ENCODE measurements at places on chromosomes 7 and 10.

DNA sequence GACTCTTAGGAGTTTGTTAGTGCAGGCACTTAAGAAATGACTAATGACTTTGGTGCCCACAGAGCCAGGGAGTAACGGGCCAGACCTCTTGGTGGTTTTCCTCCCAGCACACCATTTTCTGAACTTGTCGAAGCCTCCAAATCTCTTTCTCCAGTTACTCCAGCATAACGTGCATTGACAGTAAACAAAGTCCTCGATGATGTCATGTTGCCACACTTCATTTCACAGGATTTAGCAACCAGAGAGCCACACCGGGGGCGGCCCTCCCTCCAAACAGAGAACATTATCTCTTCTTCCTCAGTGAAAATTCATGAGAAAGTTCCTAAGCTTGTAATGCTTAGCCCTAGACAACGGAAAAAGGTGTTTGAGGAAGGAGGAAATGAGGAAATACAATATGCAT is 4.0 kb upstream of the SVOPL start:
- no peak for DNase-seq

DNA sequence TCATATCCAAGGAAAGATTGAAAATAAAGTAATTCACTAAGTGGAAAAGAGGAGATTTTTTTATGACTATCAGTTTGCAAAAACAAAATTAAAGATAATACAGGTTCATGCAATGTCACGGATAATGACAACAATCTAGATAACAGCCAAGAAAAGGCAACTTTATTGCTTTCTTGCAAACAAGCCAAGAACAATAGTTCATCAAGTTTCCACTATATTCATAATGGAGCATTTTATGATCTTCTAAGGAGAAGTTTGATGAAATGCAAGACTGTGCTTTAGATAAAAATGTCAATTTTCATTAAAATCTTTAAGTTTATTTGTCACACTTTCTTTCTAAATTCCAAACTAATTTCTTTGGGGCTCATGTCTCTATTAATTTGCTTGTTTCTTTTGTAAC is 53.9 kb upstream of the NRP1 start:
- no peak for DNase-seq

GRCh38 chr7:45229156-45229920 is 71.7 kb downstream of the RAMP3 start:
- DNase-seq, result no peak

GRCh38 chr7:17044861-17045260 is 163.1 kb upstream of the AGR3 start:
- no peak for DNase-seq

DNA sequence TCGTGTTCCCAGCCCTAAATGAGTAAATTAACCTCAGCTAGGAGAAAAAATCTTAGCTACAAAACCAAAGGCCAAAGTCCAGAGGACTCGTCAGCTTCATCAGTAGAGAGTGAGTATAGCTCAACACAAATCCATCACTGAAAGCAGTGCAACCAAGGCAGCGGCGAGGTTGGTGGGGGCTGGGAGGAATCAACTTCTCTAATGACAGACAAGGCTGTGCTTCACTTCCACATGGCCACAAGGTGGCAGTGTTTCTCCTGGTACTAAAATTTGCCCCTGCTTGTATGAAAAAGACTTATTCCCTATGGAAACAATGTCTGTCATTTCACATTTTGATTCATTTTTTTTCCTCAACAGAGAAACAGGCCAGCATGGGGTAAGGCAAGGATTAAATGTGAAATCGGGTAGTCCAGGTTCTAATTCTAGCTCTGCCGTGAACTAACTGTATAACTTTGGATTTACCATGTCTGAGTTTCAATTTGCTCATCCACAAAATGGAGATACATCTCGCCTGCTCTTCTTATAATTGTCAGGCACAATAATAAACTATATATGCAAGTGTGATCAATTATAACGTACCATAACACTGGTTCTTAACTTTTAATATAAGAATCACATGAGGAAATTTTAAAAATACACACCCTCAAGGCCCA is 39.3 kb downstream of the FAS start:
- DNase-seq, result no peak

- no peak for DNase-seq
Measured at GRCh38 chr7:16144361-16144760, 277.0 kb downstream of the CRPPA start.

- DNase-seq, result no peak
Measured at GRCh38 chr7:114589436-114589835, 174.8 kb downstream of the FOXP2 start.

DNA sequence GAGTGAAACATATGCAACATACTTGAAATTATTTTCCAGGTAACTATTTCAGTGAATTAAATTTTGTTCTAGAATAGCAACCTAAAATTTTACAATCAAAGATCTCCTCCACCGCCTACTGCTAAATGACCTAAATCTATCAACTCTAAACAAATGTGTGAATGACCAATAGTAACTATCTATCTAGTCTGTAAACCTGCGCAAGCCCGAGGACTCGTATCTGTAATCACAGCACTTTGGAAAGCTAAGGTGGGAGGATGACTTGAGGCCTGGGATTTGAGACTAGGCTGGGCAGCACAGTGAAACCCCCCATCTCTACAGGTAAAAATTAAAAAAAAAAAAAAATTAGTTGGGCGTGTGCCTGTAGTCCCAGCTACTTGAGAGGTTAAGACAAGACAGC is 83.0 kb downstream of the NEBL start:
- DNase-seq, result no peak

GRCh38 chr10:128549101-128549608 is 422.9 kb upstream of the MKI67 start:
- DNase-seq, result no peak

DNA sequence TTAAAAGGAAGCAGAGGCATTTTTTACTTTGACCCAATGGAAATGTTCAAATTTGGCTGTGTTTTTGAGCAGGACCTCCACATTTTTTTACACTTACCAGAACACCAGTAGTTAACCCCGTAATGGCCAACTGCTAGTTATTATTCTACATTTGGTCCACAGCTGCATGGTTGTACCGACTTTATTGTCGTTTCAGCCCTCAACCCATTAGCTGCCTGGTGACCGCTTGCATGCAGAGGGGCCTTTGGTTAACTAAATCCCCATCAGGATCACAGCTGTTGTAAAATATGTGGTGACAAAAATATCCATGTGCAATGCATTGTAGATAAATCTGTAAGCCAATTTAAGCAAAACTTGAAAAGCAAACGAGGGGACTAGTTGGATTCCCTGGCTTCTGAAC is 342.2 kb upstream of the MEOX2 start:
- no peak for DNase-seq

DNA sequence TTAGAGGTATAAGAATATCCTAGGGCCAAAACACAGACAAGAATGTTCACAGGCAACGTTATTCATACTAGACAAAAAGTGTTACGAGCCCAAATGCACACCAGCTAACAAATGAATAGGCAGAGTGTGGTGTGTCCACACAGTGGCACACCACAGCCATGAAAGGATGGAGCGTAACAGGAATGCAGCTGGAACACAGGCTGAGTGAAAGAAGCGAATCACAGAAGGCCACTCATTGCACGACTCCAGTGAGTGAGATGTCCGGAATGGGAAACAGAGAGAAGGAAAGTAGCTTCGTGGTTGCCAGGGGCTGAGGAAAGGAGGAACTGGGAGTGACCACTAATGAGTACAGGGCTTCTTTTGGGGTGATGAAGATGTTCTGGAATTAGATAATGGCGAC is 198.8 kb downstream of the TNS3 start:
- DNase-seq, result no peak

DNA sequence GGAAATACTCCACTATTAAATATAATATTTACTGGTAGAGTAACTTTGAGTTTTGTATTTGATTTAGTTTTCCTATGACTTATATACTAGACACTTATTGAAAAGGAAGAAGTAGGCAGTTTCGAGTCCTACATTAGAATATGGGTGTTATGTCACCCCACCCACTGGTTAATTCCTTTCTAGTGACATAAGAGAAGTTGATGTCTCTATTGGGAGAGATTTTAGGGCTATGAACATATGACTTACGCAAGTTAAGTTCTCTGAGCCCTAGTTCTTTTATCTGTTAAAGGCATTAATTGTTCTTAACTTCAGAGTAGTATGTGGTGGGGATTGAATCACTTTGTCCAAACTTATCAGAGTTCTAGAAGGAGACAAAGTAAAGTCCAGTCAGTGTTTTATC is 30.5 kb downstream of the CPED1 start:
- DNase-seq, result no peak

DNA sequence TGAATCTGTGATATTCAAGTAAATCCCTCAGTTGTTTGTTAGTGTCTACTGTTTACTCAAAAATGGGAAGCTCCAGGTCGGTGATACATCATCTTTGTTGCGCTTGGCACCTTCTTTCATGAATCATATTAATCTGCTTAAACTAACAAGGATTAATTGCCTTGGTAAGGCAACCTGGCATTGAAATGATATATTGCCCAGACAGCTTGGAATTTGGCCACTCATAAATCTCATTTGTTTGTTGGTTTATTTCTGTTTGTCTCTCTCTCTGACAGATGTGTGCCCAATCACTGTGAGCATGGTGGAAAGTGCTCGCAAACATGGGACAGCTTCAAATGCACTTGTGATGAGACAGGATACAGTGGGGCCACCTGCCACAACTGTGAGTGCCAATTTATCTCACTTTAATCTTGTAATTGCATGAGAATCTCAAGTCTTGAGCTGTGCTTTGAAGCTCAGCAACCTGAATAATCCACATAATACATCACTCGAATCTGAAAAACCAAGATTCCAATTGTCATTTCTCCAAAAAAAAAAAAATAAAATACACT is 1104.8 kb upstream of the C7orf33 start:
- DNase-seq, result no peak

DNA sequence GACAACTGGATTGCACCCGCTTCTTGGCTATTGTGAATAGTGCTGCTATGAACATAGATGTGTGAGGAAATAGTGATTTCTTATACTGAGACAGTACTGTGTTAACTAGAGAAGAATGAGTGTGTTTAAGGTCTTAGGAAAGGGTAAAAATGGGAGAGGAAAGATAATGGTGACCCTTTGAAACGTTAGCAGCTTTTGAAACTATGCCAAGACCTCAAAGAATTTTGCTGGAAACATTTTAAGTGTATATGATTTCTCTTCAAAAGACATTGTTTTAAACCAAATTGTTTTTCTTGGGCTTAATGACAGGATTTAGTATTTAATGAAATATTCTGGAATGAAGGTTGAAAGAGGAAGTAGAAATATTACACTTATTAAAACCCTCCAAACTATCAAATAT is 100.8 kb upstream of the ARHGAP21 start:
- DNase-seq, result no peak

GRCh38 chr10:71747551-71748523 is 25.5 kb downstream of the VSIR start:
- DNase-seq, result no peak

DNA sequence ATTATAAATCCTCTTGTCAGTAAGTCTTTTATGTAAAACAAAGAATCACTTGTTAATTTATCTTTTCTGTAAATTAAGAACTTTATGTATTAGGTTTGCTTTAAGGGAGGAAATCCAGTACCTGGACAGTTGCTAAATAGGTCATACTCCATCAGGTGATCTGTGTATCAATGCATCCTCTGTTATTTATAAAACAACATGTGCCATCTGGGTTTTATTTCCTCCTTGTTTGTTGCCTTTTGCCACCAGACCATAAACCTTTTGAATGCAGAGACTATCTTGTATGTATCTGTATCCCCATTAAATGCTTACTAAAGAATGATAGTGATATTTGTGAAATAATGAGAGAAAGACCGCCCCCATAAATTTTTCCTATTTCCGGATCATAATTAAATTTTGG is 70.0 kb downstream of the SLC35B4 start:
- DNase-seq, result no peak

- DNase-seq, result no peak
Measured at GRCh38 chr7:29971566-29972314, 17.9 kb downstream of the SCRN1 start.

DNA sequence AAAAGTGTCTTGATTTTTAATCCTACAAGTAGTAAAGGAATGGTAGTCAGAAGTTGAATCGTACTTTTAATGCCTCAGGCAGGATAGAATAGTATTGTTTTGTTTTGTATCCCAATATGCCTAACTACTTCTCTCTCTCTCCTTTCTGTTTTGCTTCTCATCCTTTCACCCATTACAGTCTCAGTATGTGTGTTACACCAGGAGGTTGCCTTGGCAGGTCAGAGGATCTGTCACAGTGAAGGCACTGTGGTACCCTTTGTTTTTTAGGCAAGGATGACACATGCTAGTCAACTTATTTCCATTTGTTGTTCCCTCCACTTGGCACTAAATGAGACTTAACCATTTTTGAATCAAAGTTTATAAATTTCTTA is 94.4 kb downstream of the MAPK8 start:
- DNase-seq, result no peak

GRCh38 chr7:19522486-19522885 is 186.4 kb downstream of the POLR1F start:
- no peak for DNase-seq
